Stimulated activated CD8-positive, alpha-beta memory T cell treated with anti-CD3 and anti-CD28 coated beads, Interleukin-15, amount 100 ng/mL, for 24 hours (primary cell): ENCODE measurements at places on chromosomes 7 and 10.

GRCh38 chr7:6425948-6426347 is 21.8 kb downstream of the DAGLB start:
- DNase-seq, result no peak

- no peak for DNase-seq
Observed at GRCh38 chr7:82468435-82468834, 24.9 kb upstream of the CACNA2D1 start.

DNA sequence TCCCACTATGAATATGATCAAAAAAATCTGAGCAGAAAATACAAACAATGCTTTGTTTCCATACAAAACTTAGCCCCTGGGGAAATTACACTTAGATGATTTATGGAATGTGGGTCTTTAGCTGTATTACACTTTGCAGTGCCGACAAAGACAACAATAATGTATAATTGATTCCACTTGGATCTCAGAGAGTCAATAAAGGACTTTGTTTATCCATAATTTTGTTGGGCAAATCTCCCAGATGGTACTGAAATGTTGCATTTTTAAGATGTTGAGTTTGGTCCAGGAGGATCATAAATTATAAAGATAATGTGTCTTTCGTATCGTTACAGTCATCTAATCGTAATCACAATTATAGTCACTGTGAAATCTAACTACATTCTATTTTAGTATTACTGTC is 66.9 kb upstream of the DOCK1 start:
- no peak for DNase-seq

DNA sequence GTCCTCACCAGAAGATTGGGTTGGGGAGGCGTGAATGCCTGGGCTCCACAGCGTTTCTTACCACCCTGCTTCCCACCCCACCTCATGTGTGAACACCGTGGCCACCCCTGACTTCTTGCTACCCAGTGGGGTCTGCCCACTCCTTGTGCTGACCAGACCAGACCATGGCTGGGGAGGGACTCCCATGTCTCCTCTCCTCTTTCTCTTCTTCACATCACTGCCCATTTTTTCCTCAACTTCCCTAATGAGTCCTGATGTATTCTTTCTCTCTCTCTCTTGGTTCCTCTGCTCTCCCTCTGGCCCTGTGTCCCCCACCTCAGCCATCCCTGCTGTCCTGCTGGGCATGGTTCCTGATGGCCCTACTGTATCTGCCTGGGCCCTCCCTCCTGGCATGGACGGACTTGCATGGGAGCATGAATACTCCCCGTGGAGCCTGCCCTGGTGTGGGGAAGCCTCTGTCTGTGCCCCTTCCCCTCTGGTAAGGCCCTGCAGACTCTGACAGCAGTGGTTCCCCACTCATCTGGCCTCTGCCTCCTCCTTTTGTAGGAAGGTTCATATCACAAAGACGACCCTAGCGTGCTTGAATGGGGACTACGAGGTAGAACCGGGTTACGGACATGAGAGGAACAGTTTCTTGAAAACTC is 85.5 kb downstream of the ADCY1 start:
- DNase-seq, result no peak

DNA sequence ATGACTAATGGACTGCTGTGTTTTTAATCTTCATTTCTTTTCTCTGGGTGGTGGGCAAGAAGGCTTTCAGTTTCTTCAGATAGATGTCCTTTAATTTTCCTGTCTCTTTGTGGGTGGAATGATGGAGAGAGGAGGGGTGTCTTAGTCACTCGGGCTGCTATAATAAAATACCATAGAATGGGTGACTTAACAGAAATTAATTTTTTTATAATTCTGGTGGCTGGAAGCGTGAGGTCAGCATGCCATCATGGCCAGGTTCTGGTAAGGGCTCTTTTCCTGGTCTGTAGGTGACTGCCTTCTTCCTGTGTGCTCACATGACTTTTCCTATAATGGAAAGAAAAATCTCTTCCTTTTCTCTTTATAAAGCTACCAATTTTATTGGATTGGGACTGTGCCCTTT is 6.3 kb downstream of the RSBN1L start:
- DNase-seq, result no peak

- no peak for DNase-seq
Observed at GRCh38 chr7:71457021-71457420, 325.1 kb downstream of the GALNT17 start.

- no peak for DNase-seq
Observed at GRCh38 chr10:74081192-74081803, 69.3 kb downstream of the AP3M1 start.

GRCh38 chr10:83582407-83583095 is 556.8 kb upstream of the GHITM start:
- no peak for DNase-seq

DNA sequence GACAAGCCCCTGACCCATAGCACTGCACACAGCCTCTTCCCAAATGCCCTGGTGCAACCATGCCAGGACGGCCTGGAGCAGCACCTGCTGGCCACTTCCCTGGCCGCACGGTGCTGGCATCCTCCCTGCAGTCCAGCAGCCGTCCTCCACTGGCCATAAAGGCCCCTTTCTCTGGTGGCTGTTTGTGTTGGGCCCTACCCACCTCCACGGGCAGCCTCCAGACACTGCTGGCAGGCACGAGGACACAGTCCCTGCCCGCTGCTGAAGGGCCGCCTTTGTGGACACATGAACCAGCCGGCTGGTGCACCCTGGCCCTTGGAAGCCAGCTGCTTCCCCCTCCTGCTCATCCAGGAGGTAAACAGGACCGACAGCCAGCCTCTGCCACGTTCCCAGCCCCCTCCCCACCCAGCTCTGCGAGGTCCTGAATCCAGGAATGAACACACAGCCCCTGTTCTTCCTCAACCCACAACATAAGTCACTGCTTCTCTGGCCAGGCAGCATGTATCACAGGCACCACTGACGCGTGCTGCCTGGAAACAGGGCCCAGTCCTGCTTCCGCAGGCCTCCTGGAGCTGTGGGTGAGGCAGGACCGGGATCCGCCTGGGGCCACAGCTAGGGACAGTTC is 43.8 kb downstream of the SPOCK2 start:
- DNase-seq, result no peak

DNA sequence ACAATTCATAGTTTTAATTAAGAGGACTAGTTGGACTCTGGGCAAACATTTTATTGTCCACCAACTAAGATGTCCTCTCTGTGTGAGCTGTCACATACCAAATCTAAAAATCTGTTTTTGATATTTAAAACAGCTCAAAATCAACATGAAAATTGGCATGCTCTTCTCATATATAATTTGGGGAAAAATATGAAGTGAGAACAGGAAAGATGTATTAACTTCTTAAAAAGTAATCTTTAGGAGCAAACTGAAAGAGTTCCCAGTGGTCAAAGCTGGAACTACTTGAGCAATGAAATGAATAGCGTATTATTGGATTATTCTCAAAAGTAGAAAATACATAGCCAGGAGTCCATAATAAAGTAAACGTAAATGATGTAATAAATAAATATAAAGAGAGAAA is 147.2 kb downstream of the DYNC1I1 start:
- no peak for DNase-seq

- DNase-seq, result no peak
Observed at GRCh38 chr7:134885967-134886352, 100.3 kb upstream of the AGBL3 start.

DNA sequence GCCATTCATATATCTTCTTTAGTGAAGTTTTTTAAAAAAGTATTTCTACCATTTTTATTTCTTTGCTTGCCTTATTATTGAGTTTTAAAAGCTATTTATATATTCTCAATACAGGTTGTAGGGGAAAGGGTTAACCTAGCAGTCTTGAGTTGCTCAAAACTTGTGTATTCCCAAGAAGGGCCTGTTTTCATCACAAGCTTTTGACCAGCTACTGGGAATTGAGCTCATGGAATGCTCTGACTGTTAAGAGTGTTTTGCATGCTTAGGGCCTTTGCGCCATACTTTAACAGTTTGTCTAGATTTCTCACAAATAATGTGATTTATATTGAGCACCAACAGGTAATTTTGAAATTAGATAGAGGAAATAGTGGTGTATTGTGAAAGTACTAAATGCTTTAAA is 72.0 kb upstream of the CALCR start:
- no peak for DNase-seq

- DNase-seq, result no peak
Observed at GRCh38 chr10:44045020-44045419, 339.9 kb downstream of the CXCL12 start.

- no peak for DNase-seq
Observed at GRCh38 chr10:121698336-121698735, 100.1 kb upstream of the FGFR2 start.
